ENCODE measurements at places on chromosomes 11 and 22. TPM values are rescaled to one million over a fixed set of nuclear protein-coding genes. Genes with fewer than 3 reads are reported as not detected.

The SMTNL1 gene
- total RNA-seq, result not detected

The CNGA4 gene
- not detected for total RNA-seq

The VPREB1 gene
- not detected for total RNA-seq

The B4GALNT4 gene
- 1.1 TPM for total RNA-seq

The SHANK2 gene
- total RNA-seq, result 0.26 TPM

The MMP11 gene
- 15.4 TPM for total RNA-seq

The POLA2 gene
- 13.1 TPM for total RNA-seq

The XKR3 gene
- total RNA-seq, result not detected

The PTPN5 gene
- 1.3 TPM for total RNA-seq

The TOB2 gene
- total RNA-seq, result 72.7 TPM
